ENCODE measurements at places on chromosomes 13 and 19. TPM values are rescaled to one million over a fixed set of nuclear protein-coding genes. Genes with fewer than 3 reads are reported as not detected.

The PSG1 gene
- total RNA-seq, result 1.2 TPM

The SIRT2 gene
- total RNA-seq, result 63.7 TPM

The B3GLCT gene
- total RNA-seq, result 6.7 TPM

The ZNF99 gene
- total RNA-seq, result not detected

The ZNF208 gene
- total RNA-seq, result 1.4 TPM

The NCR1 gene
- total RNA-seq, result not detected

The FGF22 gene
- not detected for total RNA-seq

The ARL11 gene
- not detected for total RNA-seq

The SNAPC2 gene
- total RNA-seq, result 7.3 TPM

The PLPP2 gene
- total RNA-seq, result 1.9 TPM

The NECTIN2 gene
- total RNA-seq, result 80.6 TPM

The ZSCAN22 gene
- total RNA-seq, result 2.3 TPM

The ZNF534 gene
- total RNA-seq, result not detected

The DPF1 gene
- not detected for total RNA-seq

The SIGLECL1 gene
- not detected for total RNA-seq

The LPAR6 gene
- total RNA-seq, result 5.1 TPM

The NKPD1 gene
- 0.08 TPM for total RNA-seq

The IFNL1 gene
- not detected for total RNA-seq

The CLEC11A gene
- 17.4 TPM for total RNA-seq

The ZNF837 gene
- total RNA-seq, result 0.35 TPM

The KCNRG gene
- 3.5 TPM for total RNA-seq

The IGFLR1 gene
- 0.60 TPM for total RNA-seq

The ZNF229 gene
- total RNA-seq, result 7.1 TPM

The ZNF439 gene
- total RNA-seq, result 4.8 TPM

The SWSAP1 gene
- total RNA-seq, result 0.30 TPM

The CYP4F3 gene
- total RNA-seq, result not detected

The KLK15 gene
- not detected for total RNA-seq

The POLR2E gene
- total RNA-seq, result 132 TPM

The ARHGEF1 gene
- 19.0 TPM for total RNA-seq

The FCHO1 gene
- 0.12 TPM for total RNA-seq

The COL5A3 gene
- total RNA-seq, result 0.38 TPM

The NXNL1 gene
- total RNA-seq, result not detected

The PRSS57 gene
- total RNA-seq, result not detected

The ZNF431 gene
- total RNA-seq, result 2.8 TPM

The ASF1B gene
- 4.6 TPM for total RNA-seq

The CEACAM8 gene
- not detected for total RNA-seq

The CTXN1 gene
- total RNA-seq, result 2.8 TPM

The ZNF134 gene
- total RNA-seq, result 25.0 TPM

The PRTN3 gene
- not detected for total RNA-seq

The ZNF429 gene
- 3.3 TPM for total RNA-seq

The RNF225 gene
- total RNA-seq, result 0.15 TPM

The SIGLEC9 gene
- not detected for total RNA-seq

The TOMM40 gene
- total RNA-seq, result 46.5 TPM

The LCP1 gene
- total RNA-seq, result 1.2 TPM

The ZNF136 gene
- total RNA-seq, result 4.8 TPM

The MEF2B gene
- not detected for total RNA-seq

The SGCG gene
- total RNA-seq, result 0.53 TPM

The UGGT2 gene
- 61.3 TPM for total RNA-seq

The C1QTNF9 gene
- total RNA-seq, result not detected

The ZFP14 gene
- 6.6 TPM for total RNA-seq

The CYP2S1 gene
- not detected for total RNA-seq

The DCT gene
- total RNA-seq, result 0.12 TPM

The IZUMO2 gene
- not detected for total RNA-seq

The PEAK3 gene
- total RNA-seq, result not detected

The NUFIP1 gene
- 0.94 TPM for total RNA-seq

The CRX gene
- total RNA-seq, result not detected

The VSTM1 gene
- total RNA-seq, result not detected
